ENCODE measurements at places on chromosomes 13 and 19.

GRCh38 chr13:44785401-44785800 is 203.9 kb downstream of the NUFIP1 start:
- no peak for DNase-seq

DNA sequence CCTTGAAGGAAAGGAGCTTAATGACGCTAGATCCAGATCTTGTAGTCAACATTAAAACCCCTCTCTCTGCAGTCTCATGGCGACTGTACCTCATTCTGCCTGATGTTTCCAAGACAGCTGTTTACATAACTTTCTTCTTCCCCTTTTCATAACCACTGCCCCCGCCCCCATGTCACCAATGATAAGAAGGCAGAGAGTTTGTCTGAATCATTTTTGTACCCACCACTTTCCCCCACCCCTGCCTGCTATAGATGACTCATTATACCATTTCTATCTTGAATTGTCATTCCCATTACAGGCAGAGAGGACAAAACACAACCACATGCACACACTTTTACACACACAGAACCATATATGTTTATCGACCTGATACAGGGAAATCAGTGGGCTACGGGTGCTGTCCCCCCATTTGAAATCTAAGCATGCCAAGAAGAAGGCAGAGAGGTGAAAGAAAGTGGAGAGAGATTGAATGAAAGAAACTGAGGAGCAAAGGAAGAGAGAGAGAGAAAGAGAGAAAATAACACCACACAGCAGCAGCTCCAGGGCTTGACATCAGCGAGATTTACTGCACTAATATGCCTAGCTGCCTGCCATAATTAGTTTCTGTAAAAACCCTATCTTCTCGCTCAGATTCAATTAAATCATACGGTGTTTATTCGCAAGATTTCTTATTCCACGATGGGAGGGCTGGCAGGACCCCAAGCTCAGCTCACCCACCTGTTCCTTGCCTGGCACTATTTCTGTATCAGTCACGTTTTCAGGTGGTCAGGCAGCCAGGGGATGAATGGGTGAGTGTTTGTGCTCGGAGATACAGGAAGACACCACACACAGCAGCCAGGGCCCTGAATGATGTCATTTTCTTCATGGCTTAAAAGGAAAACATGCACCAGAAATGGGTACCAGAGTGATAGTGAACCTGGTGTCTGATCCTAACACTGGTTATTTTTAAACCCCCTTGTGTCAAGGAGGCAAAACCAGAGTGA is 114.3 kb upstream of the SERP2 start:
- peak; percentile 41 for DNase-seq

- DNase-seq: peak; percentile 41
Measured at GRCh38 chr19:17522988-17523872, 11.8 kb downstream of the PGLS start.

DNA sequence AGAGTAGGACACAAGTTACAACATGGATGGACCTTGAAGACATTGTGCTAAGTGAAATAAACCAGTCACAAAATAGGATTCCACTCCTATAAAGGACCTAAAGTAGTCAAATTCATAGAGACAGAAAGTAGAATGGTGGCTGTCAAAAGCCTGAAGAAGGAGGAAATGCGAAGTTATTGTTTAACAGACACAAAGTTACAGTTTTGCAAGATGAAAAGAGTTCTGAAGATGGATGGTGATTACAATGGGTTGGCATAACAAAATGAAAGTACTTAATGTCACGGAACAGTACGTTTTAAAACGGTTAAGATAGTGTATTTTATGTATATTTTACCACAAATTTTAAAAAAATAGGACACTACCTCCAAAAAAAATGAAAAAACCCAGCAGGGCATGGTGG is 34.8 kb downstream of the FOXO1 start:
- DNase-seq: no peak

GRCh38 chr13:30577401-30577852 is 40.3 kb upstream of the USPL1 start:
- peak; percentile 22 for DNase-seq

- no peak for DNase-seq
Measured at GRCh38 chr13:99265162-99265800, 7.1 kb upstream of the GPR18 start.

DNA sequence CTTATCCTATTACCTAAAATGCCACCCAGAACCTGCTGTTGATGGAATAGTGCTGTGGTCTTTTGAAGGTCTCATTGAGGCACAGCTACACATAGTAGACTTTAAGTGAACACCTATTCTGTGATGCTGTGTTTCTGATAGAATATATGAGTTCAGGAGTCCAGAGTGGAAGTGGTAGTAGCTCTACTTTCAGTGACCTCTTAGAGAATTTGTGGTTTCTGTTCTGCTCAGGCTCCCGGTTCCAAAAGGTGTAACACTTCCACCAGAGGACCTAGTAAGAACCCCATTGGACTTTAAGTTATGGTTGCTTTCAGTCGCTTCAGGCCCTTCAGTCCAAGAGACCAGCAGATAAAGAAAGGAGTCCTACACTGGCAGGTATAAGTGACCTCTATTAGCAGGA is 11.4 kb upstream of the MYCBP2 start:
- DNase-seq: no peak

GRCh38 chr19:40802300-40803169 is 3.5 kb downstream of the EGLN2 start:
- peak; percentile 66 for DNase-seq

DNA sequence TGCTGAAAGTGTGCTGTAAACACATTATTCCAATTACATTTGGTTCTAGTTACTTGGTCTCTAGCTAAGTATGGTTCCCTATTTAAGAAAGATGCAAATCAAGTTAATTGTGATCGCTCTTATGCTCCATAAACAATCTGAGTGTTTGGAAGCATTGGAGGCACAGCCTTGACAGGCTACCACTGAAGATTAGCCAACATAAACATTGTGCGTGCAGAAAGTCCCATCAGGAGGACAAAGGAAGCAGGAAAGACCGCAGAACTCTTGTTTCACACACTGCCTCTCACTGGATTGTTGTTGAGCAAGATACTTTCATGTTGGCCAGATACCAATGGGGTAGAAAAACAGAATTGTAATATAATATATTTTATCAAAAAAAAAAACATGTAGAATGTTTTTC is 814.4 kb downstream of the EFNB2 start:
- DNase-seq: no peak

GRCh38 chr13:101454767-101455166 is 2.3 kb downstream of the ITGBL1 start:
- DNase-seq: no peak

DNA sequence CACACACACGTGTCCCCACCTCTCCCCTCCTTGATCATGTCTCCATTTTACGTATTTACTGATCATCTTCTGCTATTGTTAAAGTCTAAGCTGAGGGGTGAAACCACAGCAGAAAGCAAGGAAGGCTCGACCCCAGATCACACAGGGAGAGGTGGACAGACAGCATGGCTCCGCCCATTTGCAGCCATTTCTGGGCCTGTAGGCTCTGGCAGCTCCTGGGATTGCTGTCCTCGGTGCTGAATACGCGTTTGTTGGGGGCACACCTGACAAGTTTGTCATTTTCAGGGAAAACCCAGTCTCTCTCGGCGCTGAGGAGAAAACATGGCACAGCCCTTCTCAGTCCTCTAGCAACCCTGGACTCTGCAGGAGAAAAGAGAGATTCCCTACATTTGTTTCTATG is 8.0 kb downstream of the TMEM86B start:
- no peak for DNase-seq

DNA sequence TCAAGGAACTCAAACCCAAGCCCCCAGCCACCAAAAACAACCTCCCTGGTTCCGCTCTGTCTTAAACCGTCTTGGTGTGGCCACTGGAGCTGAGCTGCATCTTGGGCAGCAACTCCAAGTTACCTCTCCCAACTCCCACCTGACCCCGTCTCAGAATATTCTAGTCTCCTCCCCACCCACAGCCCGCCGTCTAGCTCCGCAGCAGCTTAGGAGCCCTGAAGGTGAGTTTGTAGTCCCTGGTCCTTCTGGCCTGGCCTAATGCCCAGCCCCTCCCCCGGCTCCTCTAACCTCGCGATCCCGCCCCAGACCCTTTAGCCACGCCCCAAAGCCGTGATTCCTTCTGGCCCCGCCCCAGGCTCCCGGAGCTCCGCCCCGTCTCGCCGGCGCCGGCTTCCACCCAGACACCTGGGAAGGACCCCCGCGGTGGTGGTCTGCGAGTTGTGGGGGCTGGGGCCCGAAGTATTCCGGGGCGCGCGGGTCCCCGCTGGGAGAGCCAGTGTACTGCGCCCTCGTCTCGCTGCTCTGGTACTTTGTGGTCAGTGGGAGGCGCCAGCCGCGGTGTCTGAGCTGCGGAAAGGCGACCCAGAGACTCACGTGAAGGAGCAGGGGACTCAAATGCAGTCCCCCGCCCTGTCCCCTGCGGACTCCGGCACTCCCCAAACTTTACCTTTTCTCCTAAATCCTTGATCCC is 2.5 kb upstream of the LHB start:
- peak; percentile 90 for DNase-seq

DNA sequence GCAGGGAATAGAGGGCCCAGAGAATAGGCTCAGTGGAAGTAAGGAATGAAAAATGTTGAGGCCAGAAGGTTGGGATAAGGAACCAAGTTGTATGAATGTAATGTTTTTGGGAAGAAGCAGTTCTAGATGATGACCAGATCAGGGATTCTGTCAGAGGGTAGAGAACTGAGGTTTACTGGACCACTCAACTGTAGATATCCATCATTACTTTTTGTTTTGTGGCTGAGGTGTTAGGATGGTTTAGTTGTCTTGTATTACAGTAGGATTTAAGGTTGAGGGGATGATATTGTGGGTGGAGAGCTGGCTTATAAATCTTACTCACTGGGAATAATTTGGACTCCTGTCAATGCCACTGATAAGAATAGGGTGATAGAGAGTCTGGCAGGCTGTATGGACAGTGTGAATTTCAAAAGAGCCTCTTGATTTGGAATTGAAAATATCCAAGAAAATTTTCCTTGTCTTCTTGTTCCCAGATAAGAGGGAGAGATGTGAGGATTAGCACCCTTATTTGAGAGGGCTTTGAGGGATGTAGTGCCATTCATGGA is 22.6 kb downstream of the NDFIP2 start:
- no peak for DNase-seq

DNA sequence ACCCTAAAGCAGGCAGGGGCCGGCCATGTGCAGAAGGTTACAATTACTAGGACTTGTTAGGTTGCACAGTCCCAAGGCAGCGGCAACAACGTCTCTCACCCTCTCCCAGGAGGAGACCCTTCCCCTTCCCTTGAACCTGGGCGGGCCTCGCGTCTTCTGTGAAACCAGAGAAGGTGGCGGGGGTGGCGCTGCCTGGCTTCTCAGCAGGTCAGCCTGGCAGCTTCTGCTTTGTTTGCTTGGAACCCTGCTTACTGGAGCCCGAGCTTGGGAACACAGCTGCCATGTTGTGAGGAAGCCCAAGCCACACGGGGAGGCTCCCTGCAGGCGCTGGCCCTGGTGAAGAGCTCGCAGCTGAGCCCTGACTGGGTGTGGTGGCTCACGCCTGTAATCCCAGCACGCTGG is 15.5 kb downstream of the MKNK2 start:
- no peak for DNase-seq

DNA sequence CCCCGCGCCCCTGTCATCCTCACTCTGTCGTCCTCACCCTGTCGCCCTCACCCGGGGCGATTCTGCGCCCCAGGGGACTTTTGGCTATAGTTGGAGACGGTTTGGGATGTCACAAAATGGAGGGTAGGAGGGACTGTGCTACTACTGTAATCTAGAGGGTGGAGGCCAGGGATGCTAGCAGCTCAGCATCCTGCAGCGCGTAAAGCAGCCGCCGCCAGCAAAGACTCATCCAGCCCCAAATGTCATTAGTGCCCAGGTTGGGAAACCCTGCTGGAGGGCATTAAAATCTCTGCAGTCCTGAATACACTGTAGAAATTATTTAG is 362 bp downstream of the ZNF557 start:
- no peak for DNase-seq

DNA sequence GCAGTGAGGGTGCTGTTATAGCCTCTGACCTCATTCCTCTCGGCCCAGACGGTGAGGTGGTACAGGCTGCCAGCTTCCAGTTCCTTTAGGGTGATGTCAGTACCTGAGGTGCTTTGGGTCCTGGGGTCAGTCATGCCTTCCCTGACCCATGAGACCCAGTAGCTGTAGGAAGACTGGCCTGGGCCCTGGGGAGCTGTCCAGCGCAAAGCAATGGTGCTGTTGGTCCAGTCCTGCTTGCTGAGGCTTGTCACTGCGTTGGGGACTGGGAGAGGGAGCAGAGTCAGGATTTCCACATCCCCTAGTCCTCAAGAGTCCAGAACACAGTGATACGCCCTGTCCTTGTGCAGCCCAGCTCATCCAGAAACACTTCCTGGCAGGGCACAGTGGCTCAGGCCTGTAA is 10.7 kb downstream of the PTPRH start:
- no peak for DNase-seq

DNA sequence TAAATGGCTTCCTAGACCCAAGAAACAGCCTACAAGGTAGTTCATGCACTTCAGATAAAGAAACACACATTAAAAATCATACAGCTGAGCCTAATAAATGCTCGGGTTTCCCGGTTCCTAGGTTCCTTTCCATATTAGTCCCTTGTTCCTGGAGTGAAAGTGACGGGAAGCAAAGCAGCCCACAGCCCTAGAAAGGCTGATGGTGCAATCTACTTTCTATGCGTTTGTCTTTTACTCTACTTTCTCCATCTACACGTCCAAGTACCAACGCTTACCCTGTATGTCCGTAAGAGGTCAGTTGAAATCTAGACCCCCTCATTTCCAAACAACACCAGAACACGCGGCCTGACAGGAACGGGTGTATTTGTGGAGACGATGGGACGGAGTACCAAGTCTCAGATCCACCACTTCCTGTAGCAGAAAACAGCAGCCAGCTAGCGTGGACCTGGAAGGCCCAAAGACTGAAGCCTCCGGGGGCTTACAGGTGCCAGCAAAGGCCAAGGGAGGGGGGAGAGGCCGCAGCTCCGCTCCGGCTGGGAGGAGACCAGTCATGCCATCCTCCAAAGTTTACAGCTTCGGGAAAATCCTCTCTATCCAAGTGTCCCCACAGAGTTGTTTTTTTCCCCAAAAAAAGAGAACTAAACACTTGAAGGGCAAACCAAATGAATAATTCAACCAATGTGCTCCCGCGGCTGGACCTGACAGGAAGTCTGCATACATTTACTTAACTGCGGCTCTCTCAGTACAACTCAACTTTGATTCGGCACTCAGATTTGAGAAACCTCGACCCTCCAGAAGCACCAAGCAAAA is 34.1 kb downstream of the STK24 start:
- peak; percentile 60 for DNase-seq

DNA sequence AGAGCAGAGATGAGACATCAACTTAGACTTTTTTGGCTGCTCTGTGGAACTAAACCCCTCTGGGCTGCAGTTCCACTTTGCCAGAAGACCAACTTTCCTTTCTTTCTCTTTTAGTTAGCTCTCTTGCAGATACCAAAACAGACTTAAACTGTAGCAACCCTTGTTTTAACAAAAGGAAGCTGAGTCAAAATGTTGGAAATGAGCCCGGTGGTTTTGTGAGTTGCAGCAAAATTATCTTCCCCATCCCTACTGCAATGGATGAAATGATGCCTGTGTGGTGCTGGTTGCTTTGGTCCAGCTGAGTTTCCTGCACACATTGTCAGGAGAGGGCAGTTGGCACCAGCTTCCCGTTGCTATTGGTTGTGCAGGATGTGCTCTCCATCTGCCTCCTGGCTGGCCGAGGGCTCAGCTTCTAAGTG is 115.3 kb downstream of the LRCH1 start:
- DNase-seq: no peak

All from psoas muscle (tissue), 8 donors.